ENCODE measurements at places on chromosomes 16 and 17.
A peak's percentile ranks its signal among the peaks of the same experiment; 100 is the strongest.

- DNase-seq = no peak
Observed at GRCh38 chr17:74374858-74375257, 7.6 kb downstream of the GPR142 start.

- no peak for DNase-seq
Observed at GRCh38 chr17:77391668-77392375, 251.1 kb downstream of the SEC14L1 start.

DNA sequence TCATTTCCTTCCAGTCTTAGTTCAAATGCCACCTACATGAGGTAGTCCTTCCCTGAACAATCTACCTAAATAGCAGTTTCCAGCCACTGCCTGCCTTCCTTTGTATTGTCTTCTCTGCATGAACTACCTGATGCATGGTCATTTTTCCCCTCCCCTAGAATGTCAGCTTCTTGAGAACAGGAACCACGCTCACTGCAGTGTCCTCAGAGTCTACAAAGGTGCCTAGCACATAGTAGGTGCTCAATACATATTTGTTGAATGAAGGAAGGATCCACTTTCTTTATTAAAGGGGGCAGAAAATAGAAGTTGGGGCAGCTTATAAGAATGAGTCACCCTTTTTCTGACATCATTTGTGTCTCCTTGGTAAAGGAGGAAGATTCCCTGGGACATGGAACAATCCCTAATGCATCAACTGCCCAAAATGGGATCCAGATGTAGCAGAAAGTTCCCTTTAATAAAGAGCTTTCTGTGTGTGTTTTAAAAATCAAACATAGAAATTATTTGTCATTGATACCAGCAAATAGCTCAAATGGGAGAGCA lies 4.4 kb upstream of the CYLD start:
- DNase-seq = no peak

DNA sequence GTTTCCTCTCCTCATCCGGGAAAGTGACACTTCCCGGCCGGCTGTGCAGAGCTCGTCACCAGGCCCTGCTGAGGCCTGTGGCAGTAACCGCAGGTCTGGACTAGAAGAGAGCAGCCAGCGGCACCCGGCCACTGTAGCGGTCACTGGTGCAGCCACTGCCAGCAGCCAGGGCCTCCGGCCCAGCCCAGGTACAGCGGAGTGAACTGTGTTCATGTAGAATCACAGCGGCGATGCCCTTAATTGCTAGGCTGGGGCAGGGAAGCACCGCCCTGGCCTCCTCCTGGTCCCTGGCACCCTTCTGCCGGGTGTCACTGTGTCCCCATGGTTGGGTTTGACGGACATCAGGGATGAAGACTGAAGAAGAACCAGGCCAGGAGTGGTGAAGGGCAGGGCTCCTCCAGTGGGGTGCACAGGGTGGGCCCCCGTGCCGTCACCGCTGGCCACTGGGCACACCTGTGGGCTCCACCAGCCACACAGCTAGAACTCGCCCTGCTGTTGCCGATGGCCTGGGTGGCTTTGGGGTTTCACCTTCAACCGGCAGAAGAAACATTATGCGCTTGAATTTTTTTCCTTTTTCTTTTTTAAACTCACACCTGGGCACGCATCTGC lies 165.2 kb upstream of the CHMP6 start:
- no peak for DNase-seq

DNA sequence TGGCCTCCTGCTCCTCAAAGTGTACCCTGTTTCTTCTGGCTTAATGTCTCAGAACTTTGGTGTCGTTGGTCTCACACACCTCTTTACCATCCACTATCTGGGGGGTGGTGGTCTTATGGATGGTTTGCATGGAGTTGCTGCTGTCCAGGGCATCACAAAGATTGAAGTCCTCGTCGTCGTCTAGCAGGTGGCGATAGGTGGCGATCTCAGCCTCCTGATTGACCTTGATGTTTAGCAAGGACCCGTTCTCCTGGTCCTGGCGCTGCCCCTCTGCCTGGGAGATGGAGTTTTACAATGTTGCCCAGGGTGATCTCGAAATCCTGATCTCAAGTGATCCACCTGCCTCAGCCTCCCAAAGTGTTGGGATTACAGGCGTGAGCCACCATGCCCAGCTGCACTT lies 31.1 kb upstream of the HELZ start:
- DNase-seq = no peak

DNA sequence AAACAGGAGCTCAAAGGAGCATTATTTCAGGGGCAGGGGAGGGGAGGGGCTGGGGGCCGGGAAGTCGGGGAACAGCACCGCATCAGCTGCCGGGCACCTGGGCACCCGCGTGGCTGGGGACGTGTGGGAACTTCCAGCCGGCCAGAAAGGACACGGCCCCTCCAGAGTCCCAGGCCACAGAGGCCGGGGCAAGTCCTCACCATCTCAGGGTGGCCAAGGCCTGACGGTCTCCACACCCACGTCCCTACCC lies 1.1 kb downstream of the PGAP6 start:
- no peak for DNase-seq

DNA sequence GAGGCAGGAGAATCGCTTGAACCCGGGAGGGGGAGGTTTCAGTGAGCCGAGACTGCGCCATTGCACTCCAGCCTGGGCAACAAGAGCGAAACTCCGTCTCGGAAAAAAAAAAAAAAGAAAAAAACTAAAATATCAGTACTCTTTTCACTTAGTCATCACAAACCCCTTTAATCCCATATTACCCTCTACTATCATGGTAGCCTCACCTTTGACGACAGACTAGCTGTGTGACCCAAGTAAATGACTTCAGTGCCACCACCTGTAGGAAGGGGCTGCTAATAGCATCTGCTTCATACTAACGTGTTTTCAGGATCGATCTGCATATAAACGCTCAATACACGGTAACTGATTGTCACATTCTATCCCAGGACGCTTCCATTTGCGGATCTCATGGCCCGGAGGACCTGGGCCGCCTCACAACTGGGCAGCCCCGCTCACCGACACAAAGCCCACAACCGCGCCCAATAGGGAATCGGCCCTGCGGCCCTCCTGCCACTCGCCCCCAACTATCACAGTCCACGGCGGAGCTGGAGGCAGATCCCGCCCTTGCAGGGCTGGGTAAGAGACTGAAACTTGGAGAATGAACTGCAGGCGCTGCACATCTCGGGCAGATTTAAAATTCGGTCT lies 1.1 kb upstream of the ZNF263 start:
- no peak for DNase-seq

GRCh38 chr16:86530251-86531190 lies 20.2 kb downstream of the FOXF1 start:
- no peak for DNase-seq

DNA sequence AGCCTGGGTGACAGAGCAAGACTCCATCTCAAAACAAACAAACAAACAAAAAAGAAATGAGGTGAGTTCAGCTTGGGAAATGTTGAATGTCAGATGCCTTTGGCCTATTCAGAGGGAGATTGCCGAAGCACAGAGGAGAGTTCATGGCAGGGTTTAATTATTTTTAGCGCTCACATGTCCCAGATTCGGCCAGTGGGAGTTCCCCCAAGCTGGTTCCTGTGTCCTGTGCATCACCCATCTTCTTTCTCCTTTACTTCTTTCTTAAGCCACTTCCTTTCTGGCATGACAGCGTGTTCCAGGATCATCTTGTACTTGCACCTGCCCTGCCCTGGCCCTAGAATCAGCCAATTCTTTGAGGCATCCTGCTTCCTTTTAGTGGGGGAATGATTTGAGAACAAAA lies 9.2 kb downstream of the MPV17L start:
- no peak for DNase-seq

- no peak for DNase-seq
Observed at GRCh38 chr17:10105513-10106001, 92.8 kb downstream of the GAS7 start.

DNA sequence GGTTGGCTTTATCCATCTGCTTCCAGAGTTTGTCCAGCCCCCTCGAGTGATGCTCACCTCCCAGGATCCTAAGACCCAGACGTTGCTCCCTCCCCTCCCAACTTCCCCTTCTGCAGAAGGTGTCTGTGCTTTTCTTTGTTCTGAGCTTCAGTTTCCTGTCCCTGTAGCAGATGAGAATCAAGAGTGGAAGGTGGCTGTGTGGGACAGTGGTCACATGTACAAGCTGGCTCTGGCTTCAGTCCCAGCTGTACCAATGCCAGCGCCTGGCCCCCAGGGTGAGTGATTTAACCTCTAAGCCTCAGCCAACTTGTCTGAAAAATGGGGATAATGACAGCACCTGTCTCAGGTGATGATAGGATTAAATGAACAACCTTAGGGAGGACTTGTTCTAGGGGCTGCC lies 7.7 kb downstream of the PRR15L start:
- DNase-seq = no peak

- no peak for DNase-seq
Observed at GRCh38 chr17:70242781-70243437, 73.6 kb downstream of the KCNJ2 start.

DNA sequence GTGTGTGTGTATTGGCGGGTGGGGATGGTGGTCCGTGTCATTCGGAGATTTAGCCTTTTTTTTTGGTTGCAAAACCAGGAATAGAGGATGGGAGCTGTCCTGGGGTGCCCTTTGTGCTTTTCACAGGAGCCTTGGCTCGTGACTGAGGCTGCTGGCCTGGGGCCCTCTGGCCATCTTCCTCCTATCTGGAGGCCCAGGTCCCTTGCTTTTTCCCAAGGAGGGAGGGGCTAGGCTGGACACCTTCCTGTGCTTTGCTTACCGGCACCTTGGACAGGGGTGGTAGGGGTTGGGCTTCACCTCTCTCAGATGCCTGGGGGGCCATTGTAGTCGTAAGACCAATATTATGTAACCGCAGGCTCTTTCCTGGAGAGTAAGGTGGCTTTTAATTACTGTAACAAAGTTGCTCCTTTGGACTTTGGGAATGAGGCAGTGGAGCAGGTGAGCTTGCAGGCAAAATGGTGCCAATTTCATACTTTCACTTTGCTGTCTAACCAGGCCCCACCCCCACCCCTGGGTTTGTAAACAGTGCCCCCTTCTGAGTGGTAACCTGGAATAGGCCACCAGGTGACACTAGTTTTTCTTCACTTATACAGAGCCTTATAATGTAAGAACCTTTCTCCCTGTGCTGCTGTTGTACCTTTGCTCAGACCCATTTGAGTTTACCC lies 1.2 kb downstream of the DYNLL2 start:
- peak; percentile 37 for DNase-seq

GRCh38 chr16:19784183-19784736 lies 66.2 kb downstream of the IQCK start:
- no peak for DNase-seq
